ENCODE measurements at places on chromosomes 12 and 14.

GRCh38 chr14:24255931-24256711 is 6.9 kb downstream of the TGM1 start:
- DNase-seq: no peak

- DNase-seq: no peak
These were observed 67.8 kb upstream of the EGLN3 start for GRCh38 chr14:34018564-34019244.

- no peak for DNase-seq
These were observed 6.3 kb downstream of the SDSL start for GRCh38 chr12:113428482-113428881.

GRCh38 chr12:89386138-89386537 is 33.8 kb upstream of the DUSP6 start:
- DNase-seq: no peak

DNA sequence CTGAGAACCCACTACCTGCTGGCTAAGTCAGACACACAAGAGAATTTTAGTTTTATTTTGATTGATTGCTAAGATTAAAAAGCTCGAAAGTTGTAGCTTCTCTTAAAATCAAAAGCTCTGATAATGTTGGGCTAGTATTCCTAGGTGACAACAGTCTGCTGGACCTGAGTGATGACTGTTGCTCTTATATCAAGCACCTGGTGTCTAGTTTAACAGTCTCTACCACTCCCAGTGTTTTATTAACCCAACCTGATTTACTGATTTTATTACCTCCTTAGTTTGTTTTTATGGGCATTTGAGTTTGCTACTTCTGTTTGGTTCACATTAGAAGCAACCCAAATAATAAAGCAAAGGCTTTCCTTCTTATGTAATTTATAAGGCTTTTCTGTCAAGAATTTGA is 41.8 kb downstream of the ATP6V1D start:
- no peak for DNase-seq

GRCh38 chr14:99768381-99768780 is 24.8 kb upstream of the EML1 start:
- no peak for DNase-seq

- DNase-seq: no peak
These were observed 79.2 kb downstream of the BCL11B start for GRCh38 chr14:99192830-99193229.

DNA sequence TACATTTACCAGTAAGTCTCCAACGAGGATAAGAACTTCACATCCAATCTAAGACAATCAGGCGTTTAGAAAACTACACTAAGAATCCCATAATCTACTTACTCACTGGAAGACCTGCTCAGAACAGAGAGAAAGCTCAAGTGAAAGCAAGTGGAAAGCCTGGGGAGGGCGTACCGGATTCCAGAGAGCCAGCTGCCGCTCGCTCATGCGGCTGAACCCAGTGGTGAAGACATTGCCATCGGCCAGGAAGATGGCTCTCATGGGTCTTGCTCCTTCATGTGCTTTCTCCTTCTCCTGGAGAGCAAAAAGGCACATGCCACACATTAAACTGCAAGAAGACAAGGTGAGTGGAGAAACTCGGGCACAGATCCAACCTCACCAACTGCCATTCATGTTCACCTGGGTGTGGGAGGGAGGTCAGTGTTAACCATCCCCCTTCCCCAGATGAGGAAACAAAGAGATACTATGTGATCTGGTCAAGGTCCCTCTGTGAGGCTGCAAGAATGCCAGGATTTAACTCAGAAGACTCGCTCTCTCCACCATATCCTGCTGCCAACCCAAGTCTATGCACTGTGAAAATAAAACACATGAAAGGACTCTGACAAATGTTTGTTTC is 23.5 kb upstream of the SELPLG start:
- no peak for DNase-seq

DNA sequence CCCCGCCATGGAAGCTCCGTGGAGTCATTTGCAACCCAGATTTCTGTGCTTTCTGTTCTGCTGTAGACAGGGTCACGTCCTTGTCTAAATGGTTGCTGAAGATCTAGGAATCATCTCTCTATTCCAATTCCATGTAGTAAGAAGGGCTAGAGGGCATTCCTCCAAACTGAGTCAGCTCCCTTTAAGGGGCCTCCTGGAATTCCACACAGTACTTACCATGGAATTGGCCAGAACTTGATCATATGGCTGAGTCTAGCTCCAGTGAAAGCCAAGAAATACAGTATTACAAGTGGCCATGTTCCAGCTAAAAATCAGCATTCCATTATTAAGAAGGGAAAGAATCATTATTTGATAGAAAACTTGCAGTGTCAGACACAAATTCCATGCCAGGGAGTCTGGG is 171.9 kb downstream of the PRKCH start:
- DNase-seq: no peak

GRCh38 chr12:43352001-43352400 is 200.0 kb downstream of the ADAMTS20 start:
- no peak for DNase-seq

- no peak for DNase-seq
These were observed 27.6 kb downstream of the PMCH start for GRCh38 chr12:102169922-102170621.

GRCh38 chr14:99945732-99946651 is 119.2 kb upstream of the EVL start:
- no peak for DNase-seq

GRCh38 chr12:16349131-16349460 is 1.7 kb downstream of the MGST1 start:
- DNase-seq: no peak

DNA sequence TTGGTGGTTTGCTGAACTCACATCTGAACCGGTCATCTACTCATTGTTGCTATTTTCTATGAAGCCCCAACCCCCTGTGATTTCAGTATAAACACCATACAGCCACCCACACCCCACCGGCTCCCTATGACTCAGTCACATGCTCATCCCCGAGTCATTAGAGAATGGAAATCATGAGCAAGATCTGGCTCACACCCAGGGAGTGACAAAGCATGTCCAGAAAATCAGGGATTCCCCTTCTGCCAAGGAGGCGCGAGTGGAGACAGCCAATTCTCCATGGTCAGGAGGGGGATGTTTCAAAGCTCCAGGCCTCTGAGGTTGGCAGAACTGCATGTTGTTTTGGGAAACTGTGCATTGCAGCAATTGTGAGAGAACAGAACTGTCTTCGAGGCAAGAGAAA is 657.5 kb upstream of the TBX3 start:
- no peak for DNase-seq

- DNase-seq: no peak
These were observed 14.5 kb upstream of the IL22 start for GRCh38 chr12:68267892-68268396.

- peak; percentile 30 for DNase-seq
These were observed 8.8 kb upstream of the SP7 start for GRCh38 chr12:53344824-53345485.

DNA sequence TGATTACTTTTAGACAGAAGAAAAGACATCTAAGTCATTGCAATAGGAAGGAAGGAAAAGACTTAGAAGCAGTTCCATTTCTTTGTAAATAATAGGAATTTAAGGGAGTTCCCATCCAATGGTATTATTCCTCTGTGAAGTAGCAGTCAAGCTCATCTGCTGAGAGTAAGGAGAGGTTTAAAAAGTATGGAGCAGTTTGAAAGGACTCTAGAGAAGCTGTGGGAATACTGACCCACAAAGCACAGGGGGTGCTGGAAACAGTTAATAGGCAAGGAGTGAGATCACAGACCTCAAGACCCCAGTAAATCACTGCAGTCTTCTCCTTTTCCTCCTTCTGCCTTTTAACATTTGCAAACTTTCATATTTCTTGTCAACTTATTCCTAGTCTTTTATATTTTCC is 428.5 kb downstream of the ADAMTS20 start:
- no peak for DNase-seq

GRCh38 chr14:65606460-65606859 is 193.9 kb downstream of the FUT8 start:
- no peak for DNase-seq

GRCh38 chr12:119649202-119649808 is 18.6 kb upstream of the PRKAB1 start:
- DNase-seq: no peak

- no peak for DNase-seq
These were observed 3.4 kb downstream of the TAMALIN start for GRCh38 chr12:52010152-52010622.

GRCh38 chr12:88982694-88983093 is 369.6 kb downstream of the DUSP6 start:
- DNase-seq: no peak

GRCh38 chr12:88310666-88311065 is 168.6 kb downstream of the TMTC3 start:
- no peak for DNase-seq

DNA sequence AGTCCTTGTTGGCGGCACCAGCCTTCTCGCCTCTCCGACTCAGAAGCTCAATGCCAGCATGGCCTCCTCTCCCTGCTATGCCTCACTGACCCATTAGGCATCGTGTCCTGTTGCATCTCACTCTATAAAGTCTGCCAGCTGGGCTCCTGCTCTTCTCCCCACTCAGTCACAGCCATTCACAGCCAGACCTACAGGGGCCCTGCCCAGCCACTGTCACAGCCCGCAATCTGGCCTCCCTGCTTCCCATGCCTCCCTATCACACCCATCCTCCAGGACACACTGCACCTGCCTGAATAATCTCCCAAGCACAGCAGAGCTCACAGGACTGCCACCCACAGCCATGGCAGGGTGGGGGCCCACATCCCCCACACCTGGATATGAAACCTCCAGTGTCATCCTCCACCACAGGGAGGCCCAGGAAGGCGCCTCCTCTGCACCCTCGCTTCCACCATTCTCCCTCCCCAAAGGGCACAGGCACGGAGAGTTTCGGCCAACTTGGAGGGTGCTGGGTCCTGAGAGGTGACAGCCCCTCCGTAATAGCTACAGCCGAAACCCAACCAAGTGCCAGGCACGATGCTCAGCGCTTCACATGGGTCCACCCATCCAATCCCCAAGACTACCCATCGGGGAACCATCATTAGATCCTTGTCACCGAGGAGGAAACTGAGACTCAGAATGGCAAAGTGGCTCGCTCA is 370.3 kb downstream of the BCL11B start:
- DNase-seq: no peak
